B cell (primary cell): ENCODE measurements at places on chromosomes 2 and 18. TPM values are rescaled to one million over a fixed set of nuclear protein-coding genes. Genes with fewer than 3 reads are reported as not detected.
A peak's percentile ranks its signal among the peaks of the same experiment; 100 is the strongest.

GRCh38 chr2:226791487-226792081 is 8.0 kb downstream of the IRS1 start:
- DNase-seq = peak; percentile 95

GRCh38 chr2:223692191-223692947 is 90.2 kb upstream of the SCG2 start:
- no peak for DNase-seq

DNA sequence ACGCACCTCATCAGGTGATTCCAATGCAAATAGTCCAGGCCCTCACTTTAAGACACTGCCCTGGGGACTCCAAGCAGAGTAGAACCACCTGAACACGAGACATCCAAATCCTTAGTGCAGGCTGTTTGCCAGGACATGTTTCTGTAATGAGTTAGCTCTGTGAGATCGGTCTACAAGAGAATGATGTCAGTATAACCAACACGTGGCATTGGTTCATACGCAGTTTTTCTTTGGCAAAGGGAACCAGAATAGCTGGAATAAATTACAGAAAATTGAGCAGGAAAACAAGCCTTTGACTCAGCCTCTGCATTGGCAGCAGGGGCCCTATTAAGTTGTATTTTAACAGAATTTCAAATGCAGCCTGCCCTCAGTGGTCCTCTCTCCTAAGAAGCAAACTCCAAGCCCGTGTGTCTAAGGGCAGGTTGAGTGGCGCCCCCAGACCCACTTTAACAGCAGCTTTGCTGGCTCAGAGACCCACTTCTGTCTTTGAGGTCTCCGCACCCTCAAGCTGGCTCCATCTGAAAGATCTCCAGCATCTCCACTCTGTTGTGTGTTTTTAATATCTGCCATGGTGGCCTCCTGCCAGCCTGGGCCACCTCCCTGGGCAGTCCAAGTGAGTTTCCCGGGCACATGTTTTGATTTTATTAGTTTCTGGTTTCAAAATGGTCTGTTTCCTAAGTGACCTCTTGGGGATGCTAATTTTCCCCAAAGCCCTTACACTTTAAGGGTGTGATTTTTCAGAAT is 61.3 kb downstream of the ALPK2 start:
- DNase-seq = no peak

DNA sequence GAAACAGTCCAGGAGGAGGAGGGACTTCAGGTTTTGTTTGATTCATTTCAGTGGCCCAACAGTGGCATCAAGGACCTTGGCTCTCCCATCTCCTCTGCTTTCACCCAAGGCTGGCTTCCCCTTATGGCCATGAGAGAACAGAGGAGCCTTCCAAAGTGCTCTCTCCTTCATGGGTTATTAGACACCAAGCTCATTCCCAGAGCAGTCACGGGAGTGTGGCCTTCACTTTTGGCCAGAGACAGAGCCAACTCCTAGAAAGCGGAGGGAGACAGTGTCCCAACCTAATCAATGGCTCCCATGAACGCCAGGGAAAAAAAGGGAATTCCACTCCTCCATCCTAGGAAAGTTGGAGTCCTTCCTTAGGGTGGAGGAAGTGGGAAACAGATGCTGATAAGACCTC is 871 bp upstream of the DUSP28 start:
- no peak for DNase-seq

DNA sequence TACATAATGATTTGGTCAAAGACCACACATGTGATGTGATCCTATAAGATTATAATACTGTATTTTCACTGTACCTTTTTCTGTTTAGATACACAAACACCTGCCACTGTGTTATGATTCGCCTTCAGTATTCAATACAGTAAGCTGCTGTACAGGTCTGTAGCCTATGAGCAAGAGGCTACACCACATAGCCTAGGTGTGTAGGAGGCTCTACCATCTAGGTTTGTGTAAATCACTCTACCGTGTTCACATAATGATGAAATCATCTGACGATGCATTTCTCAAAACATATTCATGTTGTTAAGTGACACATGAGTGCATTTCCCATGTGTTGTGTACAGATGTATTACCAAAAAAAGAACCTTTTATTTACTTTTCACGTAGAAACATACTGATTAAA is 74.5 kb downstream of the USP40 start:
- no peak for DNase-seq

DNA sequence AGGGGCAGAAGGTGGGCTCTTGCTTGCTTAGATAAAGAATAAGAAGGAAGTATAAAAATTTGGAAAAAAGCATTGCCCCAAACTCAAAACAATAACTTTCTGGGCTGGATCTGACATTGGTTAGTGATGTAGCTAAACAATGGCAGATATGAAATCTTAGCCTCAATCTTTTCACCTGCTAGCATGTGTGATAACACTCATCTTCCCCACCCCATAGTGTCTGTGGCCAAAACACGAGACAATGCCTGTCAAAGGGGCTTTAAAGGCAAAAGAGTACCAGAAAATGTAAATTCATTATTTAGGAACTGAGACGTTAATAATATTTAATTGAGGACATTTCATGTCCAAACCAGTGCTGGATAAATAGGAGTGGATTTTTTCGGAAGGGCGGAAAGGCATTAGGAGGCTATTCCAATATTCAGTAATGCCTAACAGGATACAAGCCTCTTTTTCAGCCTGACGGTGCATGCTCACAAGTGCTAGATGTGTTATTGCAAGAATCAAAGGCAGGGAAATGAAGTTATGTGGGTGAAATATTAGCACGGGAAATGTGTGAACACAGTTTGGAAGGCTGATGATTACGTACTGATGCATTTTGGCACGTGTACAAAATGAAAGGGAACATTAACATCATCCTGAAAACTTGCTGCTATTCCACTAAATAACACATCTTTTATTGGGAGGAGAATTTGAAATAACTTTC is 395.7 kb downstream of the GALR1 start:
- DNase-seq = no peak

DNA sequence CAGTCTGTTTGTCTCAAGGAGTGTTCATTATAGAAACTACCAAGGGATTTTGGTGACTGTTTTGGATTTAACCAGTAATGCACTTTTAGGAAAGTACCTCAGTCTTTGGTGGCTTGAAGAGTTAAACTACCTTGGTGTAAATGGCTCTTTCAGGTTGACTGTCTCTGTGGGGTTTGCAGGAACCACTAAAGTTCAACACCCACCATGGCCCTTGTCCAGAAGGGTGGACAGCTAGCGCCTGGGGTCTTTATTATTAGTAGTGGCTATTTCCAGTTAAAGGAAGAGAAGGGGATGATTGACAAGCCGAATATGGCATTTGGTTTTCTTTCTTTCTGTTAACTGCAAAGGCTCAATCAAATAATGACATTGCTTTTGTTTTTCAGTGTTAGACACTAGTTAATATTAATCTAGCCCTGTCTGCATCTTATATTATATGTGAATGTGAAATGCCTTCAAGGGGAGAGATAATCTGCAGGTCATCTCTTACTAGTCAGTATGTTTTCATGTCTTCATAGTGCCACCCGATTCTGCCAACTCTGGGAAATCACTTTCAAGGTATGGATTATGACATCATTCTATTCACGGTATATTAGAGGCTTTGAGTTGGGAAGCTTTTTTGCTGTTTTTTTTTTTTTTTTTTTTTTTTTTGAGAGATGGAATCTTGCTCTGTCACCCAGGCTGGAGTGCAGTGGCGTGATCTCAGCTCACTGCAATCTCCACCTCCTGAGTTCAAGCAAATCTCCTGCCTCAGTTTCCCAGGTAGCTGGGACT is 56.4 kb downstream of the MAP4K4 start:
- DNase-seq = no peak

The LDLRAD4 gene
- polyA plus RNA-seq = 13.9 and 33.3 TPM in 2 replicates
